ENCODE measurements at places on chromosomes 6 and 20.

DNA sequence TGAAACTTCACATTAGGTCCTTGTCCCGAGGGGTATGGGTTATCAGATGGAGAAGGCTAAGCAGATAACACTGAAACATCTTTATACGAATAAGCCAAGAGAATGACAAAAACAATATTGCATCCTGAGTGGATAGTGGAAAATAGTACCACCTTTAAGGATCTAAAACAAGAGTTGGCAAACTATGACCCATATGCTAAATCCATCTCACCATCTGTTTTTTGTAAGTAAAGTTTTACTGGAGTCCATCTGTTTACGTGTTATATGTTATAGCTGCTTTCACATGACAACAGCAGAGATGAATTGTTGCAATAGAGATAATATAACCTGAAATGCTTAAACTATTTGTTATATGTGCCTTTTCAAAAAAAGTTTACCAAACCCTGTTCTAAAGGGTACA, 76.1 kb upstream of the TRDN start:
- DNase-seq = no peak

- no peak for DNase-seq
Measured at GRCh38 chr20:62516338-62516737, 40.5 kb upstream of the GATA5 start.

DNA sequence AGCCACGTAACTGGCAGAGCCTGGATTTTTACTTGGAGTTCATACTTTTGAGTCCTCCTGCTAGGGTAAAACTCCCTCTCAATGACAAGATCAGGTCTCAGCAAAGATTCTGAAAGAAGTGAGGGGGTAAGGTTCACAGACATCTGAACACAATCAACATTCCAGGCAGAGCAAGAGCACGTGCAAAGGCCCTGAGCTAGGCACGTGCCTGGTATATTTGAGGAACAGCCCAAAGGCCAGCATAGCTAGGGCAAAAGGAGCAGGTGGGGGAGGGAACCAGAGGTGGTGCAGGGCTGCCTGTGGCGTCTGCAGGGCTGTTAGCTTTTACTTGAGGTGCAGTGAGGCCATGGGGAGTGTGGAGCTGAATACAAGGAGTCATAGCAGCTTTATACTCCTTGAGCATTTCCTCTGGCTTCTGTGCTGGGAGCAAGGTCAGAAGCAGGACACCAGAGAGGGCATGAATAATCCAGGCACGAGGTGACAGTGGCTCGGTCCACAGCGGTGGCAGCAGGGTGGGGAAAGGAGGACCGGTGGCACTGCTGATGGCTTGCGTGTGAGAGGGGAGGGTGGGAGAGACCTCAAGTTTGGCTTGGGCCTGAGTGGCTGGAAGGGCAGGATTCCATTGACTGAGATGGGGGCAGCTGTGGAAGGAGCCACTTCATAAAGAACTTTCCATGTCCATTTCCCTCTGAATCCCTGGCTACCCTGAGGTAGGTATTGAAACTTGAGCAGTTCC, 57.0 kb downstream of the DLGAP4 start:
- no peak for DNase-seq

- no peak for DNase-seq
Measured at GRCh38 chr20:54995011-54995410, 519.6 kb downstream of the DOK5 start.

DNA sequence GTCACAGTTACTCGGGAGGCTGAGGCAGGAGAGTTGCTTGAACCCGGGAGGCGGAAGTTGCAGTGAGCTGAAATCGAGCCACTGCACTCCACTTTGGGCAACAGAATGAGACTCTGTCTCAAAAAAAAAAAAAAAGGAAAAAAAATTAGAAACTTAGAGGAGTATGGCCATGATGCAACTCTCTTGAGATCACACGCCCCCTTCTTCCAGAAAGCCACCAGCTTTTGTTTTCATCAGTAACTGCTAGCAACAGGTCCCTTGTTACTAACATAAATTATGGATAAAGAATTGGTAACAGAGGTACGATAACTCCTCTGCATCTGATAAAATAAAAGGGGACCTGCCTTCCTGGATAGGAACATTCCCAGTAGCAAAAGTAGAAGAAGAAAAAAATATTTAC, 308.2 kb downstream of the CD83 start:
- DNase-seq = no peak

- DNase-seq = no peak
Measured at GRCh38 chr20:22623211-22623610, 38.8 kb upstream of the FOXA2 start.

DNA sequence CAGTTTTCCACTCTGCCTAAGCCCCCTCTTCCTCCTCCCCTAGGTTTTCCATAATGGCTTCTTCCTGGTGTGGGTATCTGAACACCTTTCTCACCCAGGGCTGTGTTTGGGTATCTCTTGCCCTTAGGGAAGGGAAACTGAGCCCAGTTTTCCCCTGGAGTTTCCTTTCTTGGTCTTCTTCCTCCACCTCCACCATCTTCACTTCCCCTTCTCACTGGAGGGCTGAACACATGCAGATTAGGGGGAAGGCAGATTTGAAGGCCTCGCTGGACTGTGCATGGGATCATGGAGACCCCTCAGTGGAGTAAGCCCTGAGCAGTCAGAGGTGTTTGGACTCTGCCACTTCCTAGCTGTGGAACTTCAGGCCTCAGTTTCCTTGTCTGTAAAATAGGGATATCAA, 27.8 kb downstream of the FOXP4 start:
- DNase-seq = no peak

DNA sequence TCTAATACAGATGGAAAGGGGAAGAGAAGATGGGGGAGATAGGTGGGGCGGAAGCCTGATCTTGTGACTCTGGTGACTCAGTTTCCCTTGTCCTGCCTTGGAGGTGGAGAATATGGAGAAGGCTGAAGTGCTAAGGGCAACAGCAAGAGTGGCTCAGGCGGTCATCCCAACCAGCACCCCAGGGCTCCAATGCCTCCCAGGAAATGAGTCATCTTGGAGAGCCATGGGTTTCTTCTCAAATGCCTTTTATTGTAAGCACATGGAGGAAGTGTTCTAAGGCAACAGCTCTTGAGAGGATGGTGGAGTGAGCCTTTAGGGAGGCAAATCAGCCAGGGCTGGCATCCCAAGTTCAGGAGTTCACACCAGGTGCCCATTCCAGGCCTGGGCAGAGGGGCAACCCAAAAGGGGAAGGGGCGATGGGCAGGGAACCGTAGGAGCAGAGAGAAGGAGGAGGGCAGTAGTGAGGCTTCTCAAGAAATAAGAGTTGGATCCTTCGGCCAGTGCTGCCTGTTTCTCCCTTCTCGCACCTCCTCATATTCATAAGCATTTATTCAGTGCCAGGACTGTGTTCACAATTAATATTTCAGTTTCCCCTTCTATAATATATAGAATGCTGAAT, 13.2 kb upstream of the AHCY start:
- DNase-seq = no peak

GRCh38 chr6:169861431-169862042, 110.1 kb downstream of the ERMARD start:
- no peak for DNase-seq

GRCh38 chr6:16267428-16268263, 29.3 kb downstream of the GMPR start:
- DNase-seq = no peak

- DNase-seq = no peak
Measured at GRCh38 chr6:104460738-104461483, 398.8 kb downstream of the HACE1 start.

DNA sequence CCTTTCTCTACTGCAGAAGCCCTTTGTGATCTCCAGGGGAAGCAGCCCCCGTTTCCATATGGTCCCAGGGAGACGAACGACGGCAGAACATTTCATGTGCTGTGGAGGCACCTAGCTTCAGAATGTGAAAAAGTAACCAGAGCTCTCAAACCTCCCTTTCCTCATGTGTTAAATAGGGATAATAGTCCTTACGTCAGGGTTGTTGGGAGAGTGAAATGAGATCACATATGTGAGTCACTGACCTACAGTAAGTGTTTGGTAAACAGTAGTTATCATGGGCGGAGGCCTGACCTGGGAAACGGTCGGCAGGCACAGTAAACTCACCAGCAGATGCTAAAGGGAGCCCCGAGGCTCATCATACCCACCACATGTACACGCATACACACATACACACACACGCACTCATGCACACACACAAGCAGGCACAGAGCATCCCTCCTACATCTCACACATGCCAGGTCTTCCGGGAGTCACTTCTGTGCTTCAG, 89.7 kb downstream of the LY86 start:
- no peak for DNase-seq

DNA sequence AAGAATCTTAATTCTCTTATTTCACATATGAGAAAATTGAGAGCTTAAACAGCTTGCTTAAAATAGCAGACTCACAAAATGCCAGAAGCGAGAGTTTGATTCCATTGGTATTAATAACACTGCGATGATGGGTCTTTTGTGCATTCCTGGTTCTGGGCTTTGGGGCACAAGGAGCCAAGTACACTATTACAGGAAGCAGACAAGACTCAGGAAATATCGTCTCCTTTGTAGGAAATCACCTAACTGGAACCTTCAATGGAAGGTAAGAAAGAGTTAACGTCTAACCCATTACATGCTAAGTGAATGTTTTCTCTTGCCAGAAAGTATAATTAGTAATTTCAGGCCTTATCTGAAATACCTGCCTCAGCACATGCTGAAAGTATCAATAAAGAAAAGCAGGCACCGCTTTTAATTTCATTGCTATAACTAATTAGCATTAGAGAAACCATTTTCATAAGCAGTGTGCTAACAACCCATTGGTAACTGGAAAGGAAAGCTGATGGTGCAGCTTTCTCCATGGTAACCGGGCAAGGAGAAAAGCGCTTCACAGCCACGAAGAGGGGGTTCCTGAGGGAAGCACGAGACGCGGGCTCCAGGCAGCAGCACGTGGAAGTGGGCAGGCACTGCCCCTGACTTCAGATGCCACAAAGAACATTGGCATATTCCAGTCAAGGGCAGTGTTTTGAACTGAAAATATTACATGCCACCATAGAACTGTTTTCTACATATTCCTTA, 206.7 kb upstream of the AGPAT4 start:
- no peak for DNase-seq

DNA sequence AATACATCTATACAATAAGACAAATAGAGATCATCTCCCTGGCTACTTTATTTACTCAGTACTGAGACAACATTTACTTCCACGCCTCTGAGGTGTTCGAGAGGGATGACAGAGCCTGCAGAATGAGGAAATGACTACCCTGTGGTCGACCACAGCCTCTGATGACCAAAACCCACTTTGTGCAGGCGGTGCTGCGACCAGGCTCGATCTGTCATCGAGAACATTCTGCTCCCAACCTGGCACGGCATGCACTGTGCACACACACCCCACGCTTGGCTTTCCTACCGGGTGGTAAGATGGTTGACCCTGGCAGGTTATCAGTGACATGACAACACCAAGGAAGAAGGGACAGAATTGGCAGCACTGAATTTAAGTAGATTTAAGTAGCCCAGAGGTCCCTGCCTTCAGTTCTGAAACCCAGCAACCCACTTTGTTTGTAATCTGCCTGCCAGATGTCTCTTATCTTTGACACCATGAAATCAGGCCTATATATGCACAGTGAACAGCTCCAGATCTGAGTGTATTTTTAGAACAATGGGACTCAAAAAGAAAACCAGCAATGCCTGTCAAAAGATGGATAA, 42.6 kb downstream of the TTI1 start:
- DNase-seq = peak; percentile 86

GRCh38 chr6:151142676-151143075, 97.1 kb upstream of the AKAP12 start:
- DNase-seq = no peak

DNA sequence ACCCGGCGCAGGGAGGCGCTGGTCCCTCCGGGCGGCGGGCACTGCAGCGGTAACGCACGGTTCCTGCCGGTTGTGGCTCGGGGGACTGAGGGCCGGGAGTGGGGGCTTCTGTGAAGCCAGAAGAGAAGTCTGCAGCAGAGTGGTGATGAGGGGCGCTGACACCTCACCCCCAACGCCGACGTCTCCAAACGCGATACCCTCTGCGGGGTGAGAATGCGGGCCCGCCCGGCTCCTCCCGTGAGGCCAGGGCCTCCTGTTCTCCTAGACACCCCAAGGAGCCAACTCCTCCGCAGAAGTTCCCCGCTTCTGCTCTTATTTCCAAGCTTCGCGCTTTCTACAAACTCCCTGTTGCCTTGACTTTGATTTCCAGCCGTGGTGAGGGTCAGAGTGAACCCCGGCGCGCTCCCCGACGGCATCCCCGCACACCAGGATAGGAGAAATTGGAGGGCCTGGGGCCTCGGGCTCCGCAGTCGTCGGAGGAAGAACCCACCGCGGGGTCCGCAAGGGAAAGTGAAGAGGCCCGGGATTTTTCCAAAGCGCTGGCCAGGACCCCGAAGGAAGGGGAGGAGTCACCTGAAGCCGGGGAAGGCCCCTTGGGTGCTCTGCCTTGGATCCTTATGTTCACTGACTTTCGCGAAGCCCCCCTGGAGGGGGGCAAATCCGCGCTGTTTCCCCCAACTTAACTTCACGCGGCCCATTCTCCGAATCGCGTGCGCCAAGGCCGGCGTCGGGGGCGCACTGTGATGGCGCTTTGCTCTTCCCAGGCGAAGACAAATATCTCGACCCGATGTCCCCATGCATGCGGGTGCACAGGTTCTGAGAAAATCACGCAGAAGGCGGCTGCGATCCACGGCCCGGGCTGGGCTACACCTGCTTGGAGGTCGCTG, 3.1 kb upstream of the INSM1 start:
- no peak for DNase-seq

- no peak for DNase-seq
Measured at GRCh38 chr6:6942091-6942490, 165.7 kb upstream of the RREB1 start.

GRCh38 chr6:121951123-121951522, 448.3 kb upstream of the HSF2 start:
- DNase-seq = no peak

- DNase-seq = no peak
Measured at GRCh38 chr6:130694606-130695005, 132.6 kb upstream of the SMLR1 start.

GRCh38 chr6:109461733-109462526, 6.4 kb upstream of the MICAL1 start:
- DNase-seq = no peak

Measured in GM10248 (cell line).